ENCODE measurements at places on chromosomes 2 and 18. TPM values are rescaled to one million over a fixed set of nuclear protein-coding genes. Genes with fewer than 3 reads are reported as not detected.

- DNase-seq: no peak
Measured at GRCh38 chr18:74828200-74828599, 230.5 kb downstream of the ZNF407 start.

GRCh38 chr18:48197819-48198218 is 211.4 kb downstream of the ZBTB7C start:
- no peak for DNase-seq

- DNase-seq: no peak
Measured at GRCh38 chr2:54836477-54836876, 113.0 kb downstream of the EML6 start.

- no peak for DNase-seq
Measured at GRCh38 chr18:35524226-35524625, 26.5 kb upstream of the INO80C start.

MAB21L4 gene
- 2.9 TPM for polyA plus RNA-seq

TMSB10 gene
- 1,404 TPM for polyA plus RNA-seq
